ENCODE measurements at places on chromosomes 6 and 20.

DNA sequence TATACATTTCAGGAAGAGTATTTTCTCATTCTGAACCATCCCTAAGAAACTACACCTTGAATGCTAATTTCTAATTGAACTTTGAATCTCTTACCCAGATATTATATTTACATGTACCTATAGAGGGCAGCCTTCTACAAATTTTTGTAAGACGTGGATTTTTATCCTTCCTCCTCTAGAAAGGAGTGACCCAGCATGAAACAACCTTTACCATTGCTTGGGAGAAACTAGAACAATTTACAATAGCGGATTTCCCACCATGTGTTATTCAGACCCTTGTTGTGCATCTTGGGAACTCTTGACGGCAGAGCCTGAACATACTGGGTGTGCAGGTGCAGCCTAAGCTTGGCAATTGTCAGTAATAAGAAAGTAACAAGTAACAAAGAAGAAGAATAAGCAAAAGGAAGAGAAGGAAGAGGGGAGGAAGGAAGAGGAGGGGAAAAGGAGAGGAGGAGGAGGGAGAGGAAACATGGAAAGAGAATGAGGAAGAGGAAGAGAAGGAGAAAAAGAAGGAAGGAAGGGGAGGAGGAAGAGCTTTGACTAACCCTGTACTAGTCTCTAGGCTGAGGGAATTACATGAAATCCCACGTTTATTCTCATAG, 10.8 kb upstream of the TAAR1 start:
- no peak for DNase-seq

GRCh38 chr6:144405163-144405562, 120.0 kb downstream of the UTRN start:
- DNase-seq = no peak

GRCh38 chr6:126182650-126183311, 157.1 kb upstream of the CENPW start:
- DNase-seq = no peak

- DNase-seq = no peak
These were observed 52.2 kb upstream of the TOX2 start for GRCh38 chr20:43862438-43862837.

DNA sequence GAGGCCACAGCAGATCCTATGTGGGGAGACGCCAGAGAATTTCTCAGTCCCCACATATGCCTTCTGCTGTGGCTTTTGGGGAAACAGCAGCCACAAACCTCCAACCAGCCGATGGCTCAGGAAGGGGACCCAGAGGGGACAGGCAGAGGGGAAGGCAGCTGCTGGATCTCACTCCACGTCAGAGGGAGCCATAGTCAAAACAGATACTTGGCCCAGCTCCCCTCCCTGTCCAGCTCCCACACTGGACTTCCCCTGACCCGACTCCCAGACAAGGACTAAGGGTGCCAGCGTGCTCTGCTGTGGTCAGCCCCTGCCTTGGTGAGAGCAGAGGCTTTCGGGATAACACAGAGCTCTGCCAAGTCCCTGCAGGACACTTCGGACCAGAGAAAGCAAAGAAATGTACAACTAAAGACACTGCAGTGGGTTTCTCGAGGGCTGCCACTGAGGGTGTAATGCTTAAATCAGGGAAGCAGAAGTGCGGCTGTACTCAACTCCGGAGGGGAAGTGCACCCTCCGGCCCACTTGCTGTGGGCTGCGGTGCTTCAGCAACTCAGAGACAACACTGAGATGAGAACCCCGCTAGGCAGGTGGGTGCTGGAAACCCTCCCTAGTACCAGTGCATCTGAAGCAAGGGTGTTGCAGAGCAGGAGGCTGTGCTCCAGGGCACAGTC, 47.2 kb downstream of the RRBP1 start:
- no peak for DNase-seq
